Eye (tissue), 1 donor: ENCODE measurements at places on chromosomes 6 and 20.

GRCh38 chr6:113971741-113972140 is 793 bp upstream of the HDAC2 start:
- no peak for DNase-seq

DNA sequence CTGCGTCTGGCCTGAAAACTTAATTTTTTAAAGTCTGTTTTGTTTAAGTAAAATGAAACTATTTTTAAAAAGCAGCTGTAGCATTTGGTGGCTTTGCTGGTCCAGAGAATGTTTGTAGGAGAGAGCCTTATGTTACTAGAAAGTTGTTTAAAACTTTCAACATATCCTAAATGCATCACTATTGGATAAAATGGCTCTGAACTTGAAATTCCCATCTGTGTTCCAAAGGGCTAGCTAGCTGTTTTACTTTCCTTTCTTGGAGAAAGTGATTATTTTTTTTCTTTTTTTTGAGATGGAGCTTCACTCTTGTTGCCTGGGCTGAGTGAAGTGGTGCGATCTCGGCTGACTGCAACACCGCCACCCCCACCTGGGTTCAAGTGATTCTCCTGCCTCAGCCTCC is 2.5 kb downstream of the SYNJ2 start:
- DNase-seq, result no peak

DNA sequence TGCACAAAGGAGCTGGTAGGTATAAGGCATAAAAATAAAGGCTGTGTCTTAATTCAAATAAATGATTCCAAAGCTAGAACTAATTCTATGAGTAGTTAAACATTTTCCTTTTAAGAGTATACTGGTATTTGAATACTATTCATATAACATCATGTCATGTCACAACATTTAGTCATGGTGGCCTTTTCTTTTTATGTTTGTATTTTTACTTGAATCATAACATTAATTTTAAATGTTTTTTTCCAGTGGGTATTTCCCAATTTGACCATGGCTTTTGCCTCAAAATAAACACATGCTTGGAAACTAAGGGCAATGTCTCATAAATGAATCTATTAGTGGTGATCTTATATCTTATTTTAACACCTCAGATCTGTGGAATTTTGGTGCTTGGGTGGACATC is 177.1 kb downstream of the CD109 start:
- no peak for DNase-seq

DNA sequence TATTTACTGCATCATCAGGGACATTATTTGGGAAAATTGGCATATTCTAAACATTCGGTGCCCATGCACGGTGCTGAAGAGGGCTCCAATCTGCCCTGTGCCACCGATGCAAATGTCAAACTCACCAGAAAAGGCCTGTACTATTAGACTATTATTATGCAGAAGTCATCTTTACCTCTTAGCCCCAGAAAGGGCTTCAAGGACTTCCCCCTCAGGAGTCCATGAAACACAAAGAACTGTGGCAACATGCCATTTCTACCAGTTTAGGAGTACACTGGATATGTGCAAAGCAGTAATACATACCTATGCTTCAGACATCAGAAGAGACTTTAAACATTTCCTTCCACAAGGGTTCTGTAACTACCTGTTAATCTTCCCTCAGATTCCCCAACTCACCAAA is 8.6 kb downstream of the DIDO1 start:
- DNase-seq, result no peak

DNA sequence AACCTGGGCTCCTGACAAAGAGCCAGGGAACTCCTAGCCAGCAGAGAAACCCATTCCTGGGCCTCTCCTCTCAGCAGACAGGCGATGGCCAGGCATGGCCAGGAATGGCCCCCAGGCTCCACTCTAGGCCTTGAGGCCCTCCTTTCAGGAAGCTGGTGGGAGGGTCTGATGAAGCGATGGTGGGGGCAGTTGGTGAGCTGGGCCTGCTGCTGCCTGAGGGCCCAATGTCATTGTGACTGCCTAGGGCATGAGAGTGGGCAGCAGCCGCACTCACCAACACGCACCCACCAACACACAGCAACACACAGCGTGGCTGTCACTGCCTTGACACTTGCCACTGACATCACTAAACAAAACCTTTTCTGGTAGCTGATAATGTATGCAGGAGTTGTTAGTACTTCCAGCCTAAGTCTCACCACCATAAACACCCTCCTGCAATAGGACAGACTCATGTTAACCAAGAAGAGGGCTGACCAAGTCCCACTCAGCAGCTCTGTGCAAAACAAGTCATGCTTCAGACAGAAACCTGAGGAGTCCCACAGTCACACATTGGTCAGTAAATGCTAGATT is 69.3 kb downstream of the ABHD12 start:
- no peak for DNase-seq

DNA sequence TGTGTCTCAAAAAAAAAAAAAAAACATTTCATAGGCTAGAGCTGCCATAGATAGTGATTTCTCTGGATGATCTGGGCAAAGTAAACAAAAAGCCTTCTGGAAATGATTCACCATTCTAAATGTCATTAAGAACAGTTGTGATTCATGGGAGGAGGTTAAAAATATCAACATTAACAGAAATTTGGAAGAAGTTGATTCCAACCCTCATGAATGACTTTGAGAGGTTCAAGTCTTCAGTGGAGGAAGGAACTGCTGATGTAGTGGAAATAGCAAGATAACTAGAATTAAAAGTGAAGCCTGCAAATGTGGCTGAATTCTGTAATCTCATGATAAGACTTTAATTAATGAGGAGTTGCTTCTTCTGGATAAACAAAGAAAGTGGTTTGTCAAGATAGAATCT is 26.8 kb upstream of the MMP24 start:
- no peak for DNase-seq

DNA sequence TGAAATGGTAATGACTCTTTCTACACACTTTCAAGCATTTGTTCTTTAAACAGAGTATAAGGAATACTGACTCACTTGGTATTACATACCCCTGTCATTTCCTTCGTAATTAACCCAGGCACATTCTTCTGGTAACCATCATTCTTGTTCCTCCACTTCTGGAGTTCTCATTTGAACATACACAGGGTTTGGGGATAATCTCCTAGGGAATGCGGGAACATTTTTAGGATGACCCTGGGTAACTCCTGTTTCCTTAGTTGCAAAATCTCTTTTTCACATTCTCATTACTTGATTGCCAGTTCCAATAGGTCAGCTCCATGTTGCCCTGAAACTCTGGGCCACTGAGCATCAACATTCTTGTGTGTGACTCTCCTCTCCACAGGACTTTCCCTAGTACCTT is 51.5 kb upstream of the E2F3 start:
- DNase-seq, result no peak
